CD8-positive, alpha-beta memory T cell (primary cell): ENCODE measurements at places on chromosomes 4 and X. TPM values are rescaled to one million over a fixed set of nuclear protein-coding genes. Genes with fewer than 3 reads are reported as not detected.

RBM46 gene
- not detected for total RNA-seq

MAGEC2 gene
- not detected for total RNA-seq

PIM2 gene
- total RNA-seq, result 273 TPM

ZXDA gene
- 4.3 TPM for total RNA-seq

TRIM61 gene
- total RNA-seq, result 2.7 TPM

UGT2B10 gene
- not detected for total RNA-seq

CABS1 gene
- total RNA-seq, result not detected

BST1 gene
- 0.48 TPM for total RNA-seq

TGIF2LX gene
- total RNA-seq, result not detected

SOD3 gene
- total RNA-seq, result not detected

PDE5A gene
- total RNA-seq, result 0.44 TPM

HSFX1 gene
- total RNA-seq, result 0.29 TPM

TMEM47 gene
- total RNA-seq, result not detected

FAM236C gene
- total RNA-seq, result not detected

FAT1 gene
- total RNA-seq, result not detected

- no peak for DNase-seq
Observed at GRCh38 chrX:150982235-150982787, 824 bp upstream of the HMGB3 start.

- no peak for DNase-seq
Observed at GRCh38 chr4:142615324-142615665, 230.8 kb downstream of the INPP4B start.

- no peak for DNase-seq
Observed at GRCh38 chrX:138877746-138878145, 166.2 kb upstream of the FGF13 start.

DNA sequence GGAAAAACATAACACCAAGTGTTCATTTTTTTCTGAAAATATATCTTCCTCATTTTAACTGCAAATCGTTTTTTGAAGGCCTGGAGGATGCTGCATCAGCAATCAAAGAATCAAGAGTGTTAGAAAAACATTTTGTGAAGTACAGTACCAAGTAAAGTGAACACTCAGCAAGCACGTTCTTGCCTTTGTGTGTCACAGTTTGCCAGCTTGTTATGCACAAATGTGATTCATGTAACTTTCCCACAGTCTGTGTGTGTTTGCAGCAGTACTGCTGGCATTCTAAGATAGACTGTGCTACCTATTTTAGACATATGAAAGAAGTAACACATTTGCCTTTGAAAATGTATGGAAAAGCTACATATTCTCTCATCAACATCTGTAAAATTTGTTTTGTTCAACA is 1617.7 kb downstream of the RPA4 start:
- no peak for DNase-seq

DNA sequence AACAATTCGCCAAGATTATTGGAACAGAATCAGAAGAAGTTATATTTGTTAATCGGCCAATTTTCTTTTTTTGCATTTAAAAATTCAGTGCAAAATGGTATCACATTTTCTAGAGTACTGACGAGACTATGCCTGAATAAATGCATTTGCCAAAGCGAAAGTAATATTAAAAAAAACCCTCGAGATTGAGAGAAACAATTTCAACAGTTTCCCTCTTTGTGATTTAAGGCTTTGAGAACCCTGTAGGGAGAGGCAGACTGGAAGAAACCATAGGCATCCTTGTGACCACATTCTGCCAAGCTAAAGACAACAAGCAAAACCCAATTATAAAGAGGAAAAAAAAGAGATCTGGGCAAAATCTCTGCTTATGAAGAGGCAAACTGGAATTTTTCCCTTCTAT is 218.1 kb upstream of the GK2 start:
- no peak for DNase-seq

GRCh38 chr4:165677081-165677480 is 196.0 kb upstream of the TLL1 start:
- DNase-seq, result no peak

DNA sequence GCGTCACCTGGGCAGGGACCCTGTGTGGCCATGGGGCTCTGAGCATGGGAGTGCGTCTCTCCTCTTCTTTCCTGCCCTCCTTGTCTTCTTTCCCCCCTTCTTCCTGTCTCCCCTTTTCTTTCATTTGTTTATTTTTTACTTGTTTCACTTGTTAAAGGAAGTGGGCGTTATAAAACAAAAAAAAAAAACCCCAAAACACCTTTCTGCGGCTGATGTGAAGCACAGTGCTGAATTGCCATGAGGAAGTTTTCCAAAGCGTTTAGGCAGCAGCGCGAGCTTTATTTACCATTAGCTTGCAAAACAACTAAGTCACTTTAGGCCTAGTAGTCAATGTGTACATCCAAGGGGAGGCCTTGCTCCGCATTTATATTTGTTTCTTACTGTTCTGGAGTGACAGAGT is 57.0 kb downstream of the NOP14 start:
- DNase-seq, result peak; percentile 21

- DNase-seq, result no peak
Observed at GRCh38 chr4:65651031-65651430, 19.3 kb downstream of the EPHA5 start.

DNA sequence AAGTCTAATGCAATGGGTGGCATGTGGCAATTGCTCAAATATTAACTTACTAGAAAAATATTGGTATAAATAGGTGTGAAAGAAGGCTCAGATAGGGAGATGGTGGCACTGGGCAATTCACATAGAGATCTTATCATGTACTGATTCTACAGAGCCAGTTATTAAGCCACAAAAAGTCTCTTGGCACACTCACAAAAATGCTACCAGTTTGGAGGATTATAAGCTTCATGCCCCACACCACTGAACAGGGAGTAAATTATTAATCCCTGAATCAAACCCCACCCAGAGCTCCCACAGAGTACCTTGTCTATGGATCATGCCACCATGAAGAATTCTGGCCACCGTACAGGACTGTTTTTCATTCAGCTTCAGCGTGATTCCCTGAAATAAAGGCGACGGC is 13.8 kb downstream of the MPP1 start:
- DNase-seq, result no peak

DNA sequence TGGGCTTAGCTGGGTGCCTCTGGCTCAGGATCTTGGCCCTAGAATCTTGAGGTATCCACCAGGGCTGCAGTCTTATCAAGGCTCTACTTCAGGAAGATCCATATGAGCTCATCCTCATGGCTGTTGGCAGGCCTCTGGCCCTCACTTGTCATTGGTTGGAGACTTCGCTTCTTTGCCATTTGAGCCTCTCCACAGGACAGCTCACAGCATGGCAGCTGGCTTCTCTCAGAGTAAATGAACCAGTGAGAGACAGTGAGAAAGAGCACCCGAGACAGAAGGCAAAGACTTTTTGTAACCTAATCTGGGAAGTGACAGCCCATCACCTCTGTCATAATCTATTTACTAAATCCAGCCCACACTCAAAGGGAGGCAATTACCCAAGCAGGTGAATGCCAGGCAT is 236.8 kb downstream of the GPAT3 start:
- no peak for DNase-seq

DNA sequence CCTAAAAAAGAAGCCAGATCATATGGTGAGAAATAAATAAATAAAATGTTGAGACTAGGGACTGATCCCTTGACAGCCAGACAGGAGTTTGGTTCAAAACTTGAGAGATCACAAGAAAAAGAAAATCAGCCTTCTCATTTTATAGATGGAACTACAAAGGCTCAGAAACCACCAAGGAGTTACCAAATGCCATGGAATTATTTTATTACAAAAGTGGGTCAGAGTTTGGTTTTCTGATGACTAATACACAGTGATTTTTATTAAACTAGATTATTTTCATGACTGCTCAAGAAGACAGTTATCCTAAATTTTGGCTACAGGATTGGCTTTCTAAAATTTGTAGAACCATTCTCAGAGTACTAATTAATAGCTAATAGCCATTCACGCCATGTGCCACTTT is 6.2 kb downstream of the CXCL1 start:
- DNase-seq, result no peak

- no peak for DNase-seq
Observed at GRCh38 chr4:13327991-13328390, 156.1 kb downstream of the RAB28 start.

DNA sequence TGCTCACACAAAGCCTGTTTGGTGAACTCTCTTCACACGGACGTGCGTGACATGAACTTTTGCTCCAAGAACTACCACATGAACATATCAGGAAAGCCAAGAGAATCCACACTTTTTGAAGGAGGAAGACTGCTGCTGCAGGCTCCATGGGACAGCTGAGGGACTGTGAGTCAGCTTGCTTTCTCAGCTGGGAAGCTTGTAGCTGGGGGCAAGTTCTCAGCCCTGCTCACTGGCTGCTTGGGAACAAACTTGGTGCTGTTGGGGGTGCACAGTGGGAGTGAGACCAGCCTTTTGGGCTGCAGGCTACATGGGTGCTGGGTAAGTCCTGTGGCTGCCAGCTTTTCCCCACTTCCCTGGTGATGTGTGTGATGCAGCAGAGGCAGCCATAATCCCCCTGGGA is 123.9 kb downstream of the ATP8A1 start:
- no peak for DNase-seq

DNA sequence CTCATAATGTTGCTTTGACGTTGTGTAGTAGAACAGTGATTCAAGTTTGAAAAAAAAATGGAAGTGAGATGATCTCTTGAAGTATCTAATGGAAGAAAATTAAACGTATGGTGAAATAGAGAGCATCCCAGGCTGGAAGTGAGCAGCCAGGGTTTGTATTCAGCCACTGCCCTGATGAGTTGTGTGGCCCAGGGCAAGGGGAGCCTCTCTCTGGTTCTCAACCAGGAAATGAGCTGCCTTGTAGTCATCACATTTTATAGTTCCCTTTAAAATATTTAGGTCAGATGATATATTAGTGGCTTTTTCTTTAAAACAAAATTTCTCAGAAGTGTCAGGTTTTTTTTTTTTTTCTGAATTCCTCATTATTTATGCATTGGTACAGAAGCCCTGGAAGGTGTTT is 150.3 kb downstream of the GPAT3 start:
- no peak for DNase-seq

- no peak for DNase-seq
Observed at GRCh38 chr4:41154010-41154813, 60.1 kb downstream of the APBB2 start.

DNA sequence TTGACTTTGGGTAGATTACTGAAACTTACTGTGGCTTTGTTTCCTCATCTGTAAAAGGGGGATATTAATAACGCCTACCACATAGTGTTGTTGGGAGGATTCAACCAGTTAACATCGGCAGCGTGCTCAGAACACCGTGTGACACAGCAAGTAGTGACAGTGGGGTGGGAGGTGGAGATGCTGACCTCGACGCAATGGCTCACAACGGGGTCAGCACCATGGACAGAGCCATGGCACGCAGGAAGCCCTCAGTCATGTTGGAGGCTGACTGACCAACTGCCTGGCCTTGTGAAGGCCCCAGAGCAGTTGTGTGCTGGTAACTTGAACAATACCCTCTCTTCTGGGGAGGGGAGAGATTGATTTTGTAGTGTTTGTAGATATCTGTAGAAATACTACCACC is 93.2 kb downstream of the WFS1 start:
- DNase-seq, result no peak

GRCh38 chr4:66590488-66591215 is 920.4 kb upstream of the EPHA5 start:
- DNase-seq, result no peak

GRCh38 chr4:75036046-75036830 is 103.3 kb downstream of the PARM1 start:
- DNase-seq, result no peak

DNA sequence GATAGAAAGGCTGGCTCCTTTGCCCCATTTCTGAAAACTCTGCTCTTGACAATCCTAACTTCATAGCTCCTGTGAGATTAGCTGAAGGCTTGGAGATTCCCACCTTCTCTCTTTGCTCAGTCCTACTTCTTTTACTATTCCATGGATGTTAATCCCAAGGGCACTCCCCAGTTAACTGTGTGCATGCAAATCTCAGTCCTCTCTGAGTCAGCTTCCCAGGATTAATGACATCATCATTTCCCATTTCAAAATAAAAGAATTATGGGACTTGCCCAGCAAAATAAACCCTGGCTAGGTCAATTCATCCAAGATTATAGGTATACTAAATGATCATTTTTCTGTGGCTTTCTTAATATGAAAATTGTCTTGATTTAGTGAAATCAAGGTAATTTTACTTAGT is 328.6 kb upstream of the NR3C2 start:
- DNase-seq, result no peak

DNA sequence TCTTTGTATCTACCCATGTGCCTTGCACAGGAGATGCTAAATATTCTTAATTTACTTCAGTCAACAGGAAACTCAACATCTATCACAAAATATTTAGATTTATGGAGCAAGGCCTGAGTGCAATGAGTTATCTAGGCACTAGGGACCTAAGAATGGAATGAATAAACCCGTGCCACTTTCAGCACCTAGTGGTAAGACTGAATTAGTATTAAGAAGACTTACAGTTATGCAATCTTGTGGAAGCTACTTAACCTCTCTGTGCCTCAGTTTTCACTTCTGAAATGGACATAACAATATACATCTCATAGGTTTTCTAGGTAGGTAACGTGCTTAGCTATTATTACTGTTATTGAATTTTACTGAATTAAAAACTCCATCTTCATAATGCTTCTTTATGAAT is 144.6 kb upstream of the MAP3K15 start:
- no peak for DNase-seq

DNA sequence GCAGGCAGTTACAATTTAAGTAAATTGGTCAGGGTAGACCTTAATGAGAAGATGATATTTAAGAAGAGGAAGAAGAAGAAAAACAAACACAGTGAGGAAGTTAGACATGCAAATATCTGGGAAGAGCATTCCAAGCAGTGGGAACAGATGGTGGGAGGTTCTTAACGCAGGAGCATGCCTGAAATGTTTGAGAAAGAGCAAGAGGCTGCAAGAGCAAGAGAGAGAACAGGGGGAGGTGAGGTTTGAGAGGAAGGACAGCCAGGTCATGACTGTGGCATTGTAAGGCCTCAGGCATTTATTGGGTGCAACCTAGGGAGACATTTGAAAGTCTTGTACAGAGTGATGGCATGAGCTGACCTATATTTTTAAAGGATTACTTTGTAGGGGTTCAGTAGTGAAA is 136.0 kb downstream of the UGT8 start:
- no peak for DNase-seq
